ENCODE measurements at places on chromosomes 4 and X.

DNA sequence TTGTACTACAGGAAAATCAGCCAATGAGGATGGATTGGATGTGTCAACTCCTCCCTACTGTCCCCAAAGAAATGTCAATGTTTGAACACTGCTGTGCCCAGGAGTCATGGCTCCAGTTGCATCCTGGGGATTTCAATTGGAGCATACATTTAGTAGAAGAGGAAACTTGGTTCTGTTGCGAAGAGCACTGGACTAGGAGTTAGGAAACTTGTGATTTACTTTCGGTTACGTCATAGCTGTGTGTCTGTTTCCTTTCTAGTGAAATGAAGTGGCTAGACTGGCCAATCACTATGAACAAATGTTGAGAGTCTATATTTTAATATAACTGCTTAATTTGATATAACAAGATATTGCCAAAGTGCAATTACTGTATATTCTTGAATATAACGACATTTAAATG is 35.2 kb downstream of the ARL9 start:
- no peak for DNase-seq

GRCh38 chrX:53286171-53286570 is 4.8 kb upstream of the IQSEC2 start:
- no peak for DNase-seq

- DNase-seq: no peak
These were observed 13.7 kb upstream of the KCTD8 start for GRCh38 chr4:44462259-44462658.

DNA sequence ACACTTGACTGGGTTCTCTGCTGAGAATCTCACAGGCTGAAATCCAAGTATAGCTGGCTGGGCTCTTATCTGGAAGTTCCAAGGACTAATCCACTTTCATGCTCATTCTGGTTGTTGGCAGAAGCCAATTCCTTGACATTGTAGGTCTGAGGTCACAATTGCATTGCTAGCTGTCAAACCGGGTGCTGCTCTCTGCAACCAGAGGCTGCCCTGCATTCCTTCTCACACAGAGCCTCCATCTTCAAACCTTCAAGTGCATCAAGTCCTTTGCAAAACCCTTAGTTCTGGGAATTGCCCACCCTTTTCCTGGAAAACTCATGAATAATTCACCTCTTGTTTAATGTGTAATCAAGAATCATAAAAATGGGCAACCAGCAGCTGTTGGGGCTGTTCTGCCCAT is 404.2 kb downstream of the KCNIP4 start:
- no peak for DNase-seq

GRCh38 chr4:55036405-55036804 is 89.0 kb downstream of the KDR start:
- no peak for DNase-seq

GRCh38 chr4:100187781-100188180 is 2.5 kb downstream of the DDIT4L start:
- DNase-seq: no peak

- DNase-seq: no peak
These were observed 27.8 kb upstream of the WDFY3 start for GRCh38 chr4:84994280-84994679.

All from hepatic stellate cell (primary cell).